Activated T-helper 9 cell treated with anti-CD3 and anti-CD28 coated beads, Interleukin-2, amount 50 U/mL, for 16 hours (primary cell): ENCODE measurements at places on chromosomes 11 and 22.
A peak's percentile ranks its signal among the peaks of the same experiment; 100 is the strongest.

DNA sequence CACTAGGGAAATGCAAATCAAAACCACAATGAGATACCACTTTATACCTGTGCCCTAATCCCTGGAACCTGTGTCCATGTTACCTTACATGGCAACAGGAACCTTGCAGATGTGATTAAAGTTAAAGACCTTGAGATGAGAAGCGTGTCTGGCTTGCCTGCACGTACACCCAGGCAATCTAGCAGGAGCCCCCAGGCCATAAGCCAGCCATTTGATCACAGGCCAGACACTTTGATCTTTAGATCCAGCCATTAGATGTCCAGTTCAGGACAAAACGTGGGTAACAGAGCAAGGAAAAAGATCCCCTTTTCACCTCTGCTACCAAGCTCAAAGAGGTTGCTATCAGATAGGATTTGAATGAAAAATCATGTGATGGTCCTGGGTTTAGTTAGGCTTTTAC is 378.8 kb downstream of the BUD13 start:
- no peak for DNase-seq

- DNase-seq: no peak
Measured at GRCh38 chr11:58028687-58029411, 1.9 kb upstream of the OR6Q1 start.

- no peak for DNase-seq
Measured at GRCh38 chr11:2378527-2379210, 1.6 kb downstream of the CD81 start.

- DNase-seq: no peak
Measured at GRCh38 chr11:9720290-9720630, 56.4 kb downstream of the SWAP70 start.

DNA sequence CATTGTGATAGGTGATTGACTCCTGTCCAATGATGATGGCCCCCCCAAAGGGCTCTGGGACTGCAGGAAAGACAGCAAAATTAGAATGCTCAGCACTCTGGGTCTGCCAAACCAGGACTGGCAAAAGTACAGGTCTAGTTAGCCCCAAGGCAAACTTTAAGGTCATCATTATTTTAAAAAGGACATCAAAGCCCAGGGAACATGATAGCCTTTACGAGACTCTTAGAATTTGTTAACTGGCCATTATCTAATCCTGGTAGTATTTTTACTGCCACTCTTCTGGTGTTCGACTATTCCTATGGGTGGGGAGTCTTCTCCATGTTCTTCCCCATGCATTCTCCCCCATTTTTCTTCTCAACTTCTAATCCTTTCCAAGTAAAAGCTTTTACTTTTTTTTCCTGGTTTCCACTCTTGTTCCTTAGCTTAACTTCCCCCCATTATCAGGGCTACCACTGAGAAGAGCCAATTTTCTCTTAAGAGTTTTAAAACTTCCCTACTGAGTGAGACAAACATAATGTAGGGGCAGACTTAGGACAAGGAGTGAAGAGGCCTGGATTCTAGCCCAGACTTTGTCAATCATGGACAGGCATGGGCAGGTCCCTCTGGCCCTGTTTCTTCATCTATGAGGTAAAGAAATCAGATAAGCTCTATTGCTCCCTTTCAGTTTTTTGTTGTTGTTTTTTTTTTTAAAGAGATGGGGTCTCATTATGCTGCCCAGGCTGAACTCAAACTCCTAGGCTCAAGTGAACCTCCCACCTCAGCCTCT is 7.1 kb downstream of the DDB1 start:
- DNase-seq: no peak

DNA sequence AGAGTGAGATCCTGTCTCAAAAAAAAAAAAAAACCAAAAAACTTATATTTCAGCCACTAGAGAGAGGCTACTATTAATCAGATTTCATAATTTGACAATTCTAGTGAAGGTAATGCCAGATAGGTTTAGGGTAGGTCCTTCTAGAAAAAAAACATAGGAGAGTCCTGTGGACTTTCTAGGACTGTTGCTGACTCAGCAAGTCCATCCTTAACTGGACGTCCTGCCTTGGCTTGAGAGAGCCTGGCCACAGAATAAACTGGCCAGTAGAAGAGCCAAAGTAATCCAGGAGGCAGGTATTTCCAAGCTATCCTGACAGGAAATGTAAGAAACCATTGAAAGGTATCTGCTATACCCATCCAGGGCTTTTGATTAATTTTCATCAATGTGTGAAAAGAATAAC is 64.6 kb downstream of the TRIM44 start:
- no peak for DNase-seq

DNA sequence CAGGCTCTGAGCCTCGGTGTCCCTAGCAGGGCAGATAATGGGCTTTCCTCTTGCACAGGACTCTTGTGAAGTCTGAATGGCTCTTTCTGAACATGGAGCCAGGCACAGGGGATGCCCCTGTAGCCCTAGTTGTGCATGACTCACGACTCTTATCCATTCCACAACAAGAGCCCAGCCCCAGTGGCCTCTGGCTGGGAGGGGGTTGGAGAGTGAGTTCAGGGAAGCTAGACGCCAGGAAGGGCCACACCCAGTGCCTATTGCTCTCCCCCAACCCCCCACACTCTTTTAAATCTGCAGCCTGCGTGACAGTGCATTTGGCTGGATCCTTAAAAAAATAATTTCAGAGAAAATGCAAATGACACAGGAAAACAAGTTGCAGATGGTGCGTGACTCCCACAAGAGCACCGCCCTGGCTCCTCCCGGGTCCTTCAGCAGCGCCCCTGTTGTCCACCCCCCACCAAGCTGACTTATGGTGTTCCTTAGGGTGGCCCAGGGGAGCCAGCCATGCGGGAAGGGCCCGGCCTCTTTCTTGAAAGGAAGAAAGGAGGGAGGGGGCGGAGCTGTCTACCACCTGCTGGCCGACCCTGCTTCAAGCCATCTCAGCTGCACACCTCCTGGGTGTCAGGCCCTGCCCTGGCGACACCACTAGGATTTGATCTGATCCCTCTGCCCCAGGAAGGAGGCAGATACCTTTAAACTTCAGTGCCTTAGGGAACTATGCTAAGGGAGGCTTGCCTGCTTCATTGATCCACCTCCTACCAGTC is 74.7 kb downstream of the MN1 start:
- DNase-seq: no peak

DNA sequence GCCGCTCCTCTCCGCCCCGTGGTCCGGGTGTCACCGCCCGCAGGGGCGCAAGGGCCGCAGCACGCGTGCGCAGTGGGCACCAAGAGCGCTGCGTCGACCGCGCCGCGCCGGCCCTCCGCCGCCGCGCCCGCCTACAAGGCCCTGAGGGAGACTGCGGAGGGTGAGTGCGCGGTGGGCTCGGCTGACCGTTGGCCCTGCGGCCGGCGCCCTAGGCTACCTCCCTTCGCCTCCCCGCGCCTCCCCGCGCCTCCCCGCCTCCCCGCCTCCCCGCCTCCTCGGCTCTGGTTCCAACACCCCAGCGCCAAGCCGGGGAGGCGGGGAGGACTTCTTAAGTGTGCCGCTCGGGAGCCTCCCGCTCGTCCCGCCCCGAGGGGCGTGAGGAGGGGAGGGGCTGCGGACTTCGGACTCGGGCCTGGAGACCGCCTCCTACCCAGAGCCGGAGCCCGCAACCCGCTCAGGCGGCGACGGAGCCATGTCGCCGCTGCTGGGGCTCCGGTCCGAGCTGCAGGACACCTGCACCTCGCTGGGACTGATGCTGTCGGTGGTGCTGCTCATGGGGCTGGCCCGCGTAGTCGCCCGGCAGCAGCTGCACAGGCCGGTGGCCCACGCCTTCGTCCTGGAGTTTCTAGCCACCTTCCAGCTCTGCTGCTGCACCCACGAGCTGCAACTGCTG is at the start of gene AQP11:
Gene AQP11 (plus strand): TSS at position 433 of the 673 bp plus-strand sequence. CDS start 40 bp downstream, at position 473.
- peak; percentile 23 for DNase-seq

DNA sequence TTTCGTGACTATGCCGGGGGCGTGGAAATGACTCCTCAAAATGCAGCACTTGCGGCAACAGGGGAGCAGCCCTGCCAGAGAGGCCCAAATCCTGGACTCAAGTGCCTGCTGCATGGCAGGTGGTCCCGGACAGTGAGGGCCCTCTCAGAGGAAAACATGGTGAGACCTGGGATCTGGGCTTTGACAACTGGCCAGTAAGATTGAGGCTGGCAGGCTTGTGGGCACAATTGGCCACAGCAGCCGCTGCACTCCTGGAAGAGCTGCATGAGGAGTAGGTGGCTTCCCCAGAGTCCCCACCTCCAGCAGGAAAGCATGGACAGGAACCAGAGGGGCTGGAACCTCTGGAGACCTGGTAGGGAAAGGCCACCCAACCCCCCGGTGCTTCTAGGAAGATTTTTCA is 13.4 kb downstream of the LINC01488 start:
- DNase-seq: no peak
